Smooth muscle cell of the coronary artery (primary cell): ENCODE measurements at places on chromosomes 13 and 19. TPM values are rescaled to one million over a fixed set of nuclear protein-coding genes. Genes with fewer than 3 reads are reported as not detected.

The LCP1 gene
- 1.2 TPM in 1 of 2 replicates, not detected in the other for total RNA-seq

The NCR1 gene
- total RNA-seq: not detected in 2 replicates

The ZNF491 gene
- 2.8 and 5.7 TPM in 2 replicates for total RNA-seq

The CARM1 gene
- 18.8 and 23.2 TPM in 2 replicates for total RNA-seq

The POU2F2 gene
- 0.08 and 0.12 TPM in 2 replicates for total RNA-seq

The LILRA2 gene
- not detected in 2 replicates for total RNA-seq

The SHD gene
- total RNA-seq: not detected in 2 replicates

The ZNF229 gene
- total RNA-seq: 7.1 and 16.7 TPM in 2 replicates
